ENCODE measurements at places on chromosomes 7 and 10.

GRCh38 chr10:50322077-50322476 lies 70.8 kb upstream of the ASAH2 start:
- DNase-seq = no peak

DNA sequence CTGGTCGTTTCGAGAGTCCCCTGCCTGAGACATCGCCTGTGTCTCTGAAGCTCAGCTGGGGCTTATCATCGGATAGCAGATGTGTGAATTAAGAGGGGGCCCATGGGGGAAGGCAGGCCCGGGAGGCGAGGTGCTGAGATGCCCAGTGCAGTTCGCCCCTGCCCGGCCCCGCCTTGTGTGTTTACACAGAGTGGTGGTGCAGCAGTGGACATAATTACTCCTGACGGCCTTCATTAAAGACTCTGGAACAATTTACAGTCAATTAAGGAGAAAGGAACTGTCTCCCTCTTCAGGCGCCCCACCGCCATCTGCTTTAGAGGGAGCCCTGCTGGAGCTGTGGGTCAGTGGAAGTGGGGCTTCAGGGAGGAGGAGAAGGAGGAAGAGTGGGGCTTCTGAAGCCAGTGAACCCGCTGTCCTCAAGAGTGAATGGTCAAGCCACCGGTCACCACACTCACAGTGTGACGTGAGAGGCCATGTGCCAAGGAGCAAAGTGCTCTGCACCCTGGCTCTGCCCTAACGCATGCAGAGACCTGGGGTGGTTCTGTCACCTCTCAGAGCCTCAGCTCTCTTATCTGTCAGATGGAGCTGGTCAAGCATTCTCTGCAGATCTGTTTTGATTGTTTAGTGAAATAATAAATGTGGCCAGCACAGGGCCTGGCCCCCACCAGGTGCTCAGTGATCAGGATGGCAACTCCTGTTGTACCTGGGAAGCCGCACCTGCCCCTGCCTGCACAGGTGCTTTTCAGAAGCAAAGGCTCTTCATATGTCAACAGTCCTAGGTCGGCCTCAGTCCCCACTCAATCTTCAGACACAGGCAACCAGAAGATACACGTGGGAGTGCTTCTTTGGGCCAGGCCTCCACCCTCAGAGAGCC lies 65.6 kb downstream of the CDH23 start:
- DNase-seq = no peak

- no peak for DNase-seq
Measured at GRCh38 chr10:1672001-1672781, 65.1 kb downstream of the ADARB2 start.

- no peak for DNase-seq
Measured at GRCh38 chr10:89032141-89032891, 41.7 kb downstream of the FAS start.

GRCh38 chr7:104967088-104967487 lies 46.9 kb upstream of the KMT2E start:
- DNase-seq = no peak

DNA sequence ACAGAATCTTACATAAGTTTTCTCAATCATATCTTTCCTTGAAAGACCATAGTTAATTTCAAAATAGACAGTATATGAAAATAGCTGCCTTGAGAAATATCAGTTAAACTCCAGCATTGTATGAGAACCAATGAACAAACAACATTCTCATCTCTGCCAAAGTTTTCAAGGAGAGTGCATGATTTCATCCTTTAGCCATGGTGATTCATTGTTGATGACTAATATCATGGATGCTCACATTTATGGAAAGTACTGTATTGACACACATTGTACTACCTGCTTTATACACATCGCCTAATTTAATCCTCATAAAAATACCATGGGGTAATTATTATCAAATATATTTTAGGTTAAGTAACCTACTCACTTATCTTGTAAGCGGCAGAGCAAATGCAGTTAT lies 250.3 kb downstream of the CNTNAP2 start:
- DNase-seq = no peak

DNA sequence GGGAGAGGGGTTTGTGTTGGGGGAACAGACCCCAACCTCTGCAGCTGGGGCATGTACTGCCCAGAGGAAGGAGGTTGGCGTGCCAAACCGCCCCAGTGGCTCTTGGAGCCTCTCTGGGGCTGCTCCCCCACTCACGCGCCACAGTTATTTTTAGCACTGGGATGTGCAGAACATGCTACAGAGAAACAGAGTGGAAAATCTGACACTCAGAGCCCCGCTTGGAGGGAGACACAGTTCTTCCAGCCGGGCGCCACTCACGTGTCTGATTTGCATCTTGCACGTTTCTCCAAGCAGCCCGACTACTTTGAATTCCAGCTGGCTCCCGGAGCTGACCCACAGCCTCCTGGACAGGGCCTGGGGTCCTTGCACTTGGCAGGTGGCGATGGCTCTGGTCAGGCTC lies 182.0 kb downstream of the RPS24 start:
- DNase-seq = no peak

DNA sequence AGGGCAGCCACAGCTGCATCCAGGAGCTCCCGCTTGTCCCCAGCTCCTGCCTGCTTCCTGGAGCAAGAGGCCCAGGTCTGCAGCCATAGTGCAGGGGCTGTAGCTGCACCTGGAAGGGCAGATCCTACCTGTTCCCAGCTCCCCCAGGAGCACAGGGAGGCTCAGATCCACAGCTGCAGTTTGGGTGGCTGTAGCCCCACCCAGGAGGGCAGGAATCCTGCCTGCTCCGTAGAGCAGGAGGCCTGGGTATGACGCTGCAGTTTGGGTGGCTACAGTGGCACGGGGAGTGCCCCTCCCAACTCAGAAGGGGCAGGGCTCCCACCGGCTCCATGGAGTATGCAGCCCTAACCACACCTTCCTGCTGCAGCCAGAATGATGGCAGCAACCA lies 26.7 kb upstream of the CDCA7L start:
- no peak for DNase-seq

- DNase-seq = no peak
Measured at GRCh38 chr10:98511876-98512275, 65.1 kb upstream of the HPS1 start.

DNA sequence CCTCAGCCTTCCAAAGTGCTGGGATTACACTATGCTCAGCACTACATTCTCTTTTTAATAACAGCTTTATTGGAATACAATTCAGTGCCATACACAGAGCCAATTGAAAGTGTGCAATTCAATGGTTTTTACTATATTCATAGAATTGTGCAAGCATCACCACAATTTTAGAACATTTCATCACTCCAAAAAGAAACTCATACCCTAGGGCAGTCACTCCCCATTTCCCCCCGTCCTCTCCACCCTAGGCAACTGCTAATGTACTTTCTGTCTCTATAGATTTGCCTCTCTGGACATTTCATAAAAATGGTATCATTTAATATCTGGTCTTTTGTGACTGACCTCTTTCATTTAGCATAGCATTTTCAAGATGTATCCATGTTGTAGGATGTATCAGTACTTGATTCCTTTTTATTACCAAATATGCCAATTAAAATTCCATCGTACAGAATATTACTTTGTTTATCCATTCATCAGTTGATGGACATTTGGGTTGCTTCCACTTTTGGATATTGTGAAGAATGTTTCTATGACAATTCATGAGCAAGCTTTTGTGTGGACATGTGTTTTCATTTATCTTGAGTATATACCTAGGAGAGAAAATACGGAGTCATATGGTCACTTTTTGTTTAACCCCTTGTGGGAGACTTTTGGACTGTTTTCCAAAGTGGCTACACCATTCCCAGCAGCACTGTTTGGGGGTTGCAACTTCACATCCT lies 6.3 kb upstream of the XPNPEP1 start:
- no peak for DNase-seq

DNA sequence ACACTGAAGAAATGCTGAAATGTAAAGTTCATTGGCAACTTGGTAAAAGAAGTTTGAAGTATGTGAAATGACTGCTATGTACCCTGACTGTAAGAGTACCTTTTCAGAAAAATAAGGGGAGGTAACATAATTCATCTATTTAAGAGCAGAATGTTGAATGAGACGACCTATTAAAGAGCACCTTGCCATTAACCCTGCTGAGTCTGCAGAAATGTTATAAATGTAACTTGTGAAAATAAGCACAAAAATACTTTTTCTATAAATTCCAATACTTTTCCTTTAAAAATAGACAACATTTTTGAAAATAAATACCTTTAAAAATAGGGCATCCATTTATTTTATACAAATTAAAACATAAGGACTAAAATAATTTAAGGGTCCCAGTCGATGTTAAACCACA lies 7.7 kb downstream of the TM9SF3 start:
- no peak for DNase-seq

- no peak for DNase-seq
Measured at GRCh38 chr10:88456730-88457129, 126.4 kb downstream of the RNLS start.

DNA sequence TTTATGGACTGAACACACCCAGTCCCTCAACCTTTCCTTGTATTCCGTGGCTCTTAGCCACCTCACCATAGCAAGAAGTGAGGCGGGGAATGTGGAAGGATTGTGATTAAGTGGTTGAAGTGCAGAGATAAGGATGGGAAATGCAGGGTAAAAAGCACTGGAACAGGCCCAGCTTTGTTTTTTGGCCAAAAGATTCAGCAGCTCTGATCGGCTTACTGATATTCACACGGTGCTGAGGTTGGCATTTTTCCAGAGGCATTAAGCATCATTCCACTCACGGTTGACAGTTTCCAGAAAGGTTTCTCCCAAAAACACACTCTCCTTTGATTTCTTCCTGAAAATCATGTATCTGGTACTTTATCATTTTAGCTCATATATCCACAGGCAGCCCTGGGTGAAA lies 544.2 kb downstream of the CNTNAP2 start:
- DNase-seq = no peak

DNA sequence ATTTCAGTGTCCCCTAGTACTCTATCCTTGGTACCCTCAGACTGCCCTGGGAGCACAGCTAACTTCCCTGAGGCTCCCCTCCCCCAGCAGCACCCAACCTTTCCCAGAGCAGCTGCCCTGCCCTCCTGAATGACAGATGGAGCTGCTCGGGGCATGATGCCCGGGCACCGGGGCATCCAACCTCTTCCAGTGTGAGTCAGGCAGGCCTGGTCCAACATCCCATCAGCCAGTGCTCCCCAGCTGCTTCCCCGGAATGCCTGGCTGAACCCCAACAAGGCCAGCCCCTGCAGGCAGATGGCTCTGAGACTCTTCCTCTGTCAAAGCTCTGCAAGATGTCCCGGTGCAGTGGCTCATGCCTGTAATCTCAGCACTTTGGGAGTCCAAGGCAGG lies 11.9 kb upstream of the TSPAN15 start:
- no peak for DNase-seq

DNA sequence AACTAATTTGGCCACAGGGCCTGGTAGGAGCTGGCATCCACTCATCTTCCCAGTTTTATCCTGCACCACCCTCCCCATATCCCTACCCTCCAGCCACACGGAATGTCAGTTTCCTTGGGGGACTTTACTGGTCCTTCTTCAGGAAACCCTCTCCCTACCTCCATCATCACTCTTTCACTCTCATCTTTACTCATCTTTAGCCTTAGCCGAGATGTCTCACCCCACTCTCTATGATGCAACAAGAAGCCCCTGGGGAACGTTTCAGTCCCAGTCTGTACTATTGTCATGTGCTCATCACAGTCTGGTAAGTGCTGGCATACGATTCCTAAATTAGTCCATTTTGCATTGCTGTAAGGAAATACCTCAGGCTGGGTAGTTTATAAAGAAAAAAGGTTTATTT lies 34.9 kb upstream of the TMEM248 start:
- DNase-seq = no peak

- DNase-seq = no peak
Measured at GRCh38 chr7:48161407-48162125, 9.7 kb upstream of the ABCA13 start.

DNA sequence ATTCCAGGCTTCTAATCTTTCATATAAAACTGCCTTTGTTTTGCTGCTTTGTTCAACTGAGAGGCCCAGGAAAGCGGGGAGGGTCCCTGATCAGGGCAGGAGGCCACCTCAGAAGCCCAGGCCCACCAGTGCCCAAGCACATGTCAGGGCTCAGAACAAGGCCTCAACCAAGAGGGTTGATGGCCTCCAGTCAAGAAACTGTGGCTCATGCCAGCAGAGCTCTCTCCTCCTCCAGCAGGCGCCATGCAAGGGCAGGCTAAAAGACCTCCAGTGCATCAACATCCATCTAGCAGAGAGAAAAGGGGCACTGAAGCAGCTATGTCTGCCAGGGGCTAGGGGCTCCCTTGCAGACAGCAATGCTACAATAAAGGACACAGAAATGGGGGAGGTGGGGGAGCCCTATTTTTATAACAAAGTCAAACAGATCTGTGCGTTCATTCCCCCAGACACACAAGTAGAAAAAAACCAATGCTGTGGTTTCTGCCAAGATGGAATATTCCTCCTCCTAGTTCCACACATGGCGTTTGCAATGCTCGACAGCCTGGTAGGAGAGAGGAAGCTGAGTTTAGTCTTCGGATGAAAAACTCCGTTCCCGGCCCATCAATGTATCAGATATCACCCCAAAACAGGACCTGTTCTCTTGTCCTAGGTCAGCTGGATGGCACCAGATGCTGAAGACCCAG lies 34.0 kb downstream of the PSAP start:
- DNase-seq = no peak

- no peak for DNase-seq
Measured at GRCh38 chr7:80175744-80176143, 41.1 kb downstream of the GNAI1 start.

DNA sequence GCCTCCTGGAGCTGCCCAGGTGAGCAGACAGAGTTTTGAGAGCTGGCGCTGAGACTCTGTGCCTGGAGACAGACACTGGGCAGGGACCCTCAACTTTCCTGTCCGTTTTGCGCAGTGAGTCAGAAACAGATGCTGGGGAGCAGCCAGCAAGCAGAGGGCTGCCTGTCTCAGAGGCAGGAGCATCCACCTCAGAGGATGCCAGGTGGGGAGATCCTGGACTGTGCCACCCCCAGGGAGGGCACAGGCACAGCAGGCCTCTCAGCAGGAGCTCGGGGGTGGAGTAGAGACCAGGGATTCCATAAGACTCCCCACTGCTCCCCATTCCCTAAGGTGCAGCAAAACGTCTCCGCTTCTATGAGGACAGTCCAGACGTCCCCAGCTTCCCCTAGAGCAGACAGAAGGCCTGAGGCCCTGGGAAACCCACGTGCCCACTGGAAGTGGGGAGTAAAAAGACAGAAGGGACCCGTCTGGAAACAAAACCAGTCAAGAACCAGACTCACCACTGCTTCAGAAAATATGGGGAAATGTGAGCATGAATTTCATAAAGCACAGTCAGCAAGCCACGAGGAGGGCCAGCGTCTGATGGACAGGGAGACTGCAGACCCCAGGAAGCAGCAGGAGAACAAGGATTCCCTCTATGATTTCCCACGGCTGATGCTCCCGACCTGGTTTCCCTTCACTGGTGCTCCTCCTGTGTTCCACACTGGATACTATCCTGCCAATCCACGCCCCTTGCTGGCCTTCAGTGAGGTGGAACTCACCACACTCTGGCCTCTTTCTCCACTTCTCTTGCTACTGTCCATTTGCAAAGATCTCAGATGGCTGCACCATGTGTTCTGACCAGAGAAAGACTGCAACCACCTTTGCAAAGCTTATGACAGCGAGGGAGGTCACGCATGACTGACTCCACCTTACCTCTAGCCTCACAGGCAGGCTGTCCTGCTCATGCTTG lies 151.3 kb upstream of the FAM20C start:
- no peak for DNase-seq

Measured in stimulated activated CD8-positive, alpha-beta memory T cell treated with anti-CD3 and anti-CD28 coated beads, Interleukin-15, amount 100 ng/mL, for 4 hours (primary cell).